ENCODE measurements at places on chromosomes 5 and 9. TPM values are rescaled to one million over a fixed set of nuclear protein-coding genes. Genes with fewer than 3 reads are reported as not detected.

WNT8A gene
- total RNA-seq, result not detected

DNA sequence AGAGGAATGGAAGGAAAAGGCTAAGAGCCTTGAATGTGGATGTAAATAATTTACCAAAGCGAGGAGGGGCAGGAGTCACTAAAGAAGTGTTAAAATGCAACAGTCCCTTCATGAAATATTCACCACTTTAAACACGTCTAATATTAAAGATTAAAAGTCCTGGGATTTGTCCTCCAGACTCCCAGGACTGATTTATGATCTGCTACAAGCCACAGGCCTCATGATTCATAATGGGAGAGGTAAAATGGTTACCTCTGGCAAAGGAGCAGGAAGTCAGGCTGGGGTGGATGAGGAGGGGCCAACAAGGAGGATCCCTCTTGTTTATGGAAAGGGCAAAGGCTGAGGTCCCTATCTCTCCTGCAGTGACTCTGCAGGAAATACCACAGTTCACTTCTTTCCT lies 292.4 kb downstream of the TRIM32 start:
- no peak for DNase-seq

DNA sequence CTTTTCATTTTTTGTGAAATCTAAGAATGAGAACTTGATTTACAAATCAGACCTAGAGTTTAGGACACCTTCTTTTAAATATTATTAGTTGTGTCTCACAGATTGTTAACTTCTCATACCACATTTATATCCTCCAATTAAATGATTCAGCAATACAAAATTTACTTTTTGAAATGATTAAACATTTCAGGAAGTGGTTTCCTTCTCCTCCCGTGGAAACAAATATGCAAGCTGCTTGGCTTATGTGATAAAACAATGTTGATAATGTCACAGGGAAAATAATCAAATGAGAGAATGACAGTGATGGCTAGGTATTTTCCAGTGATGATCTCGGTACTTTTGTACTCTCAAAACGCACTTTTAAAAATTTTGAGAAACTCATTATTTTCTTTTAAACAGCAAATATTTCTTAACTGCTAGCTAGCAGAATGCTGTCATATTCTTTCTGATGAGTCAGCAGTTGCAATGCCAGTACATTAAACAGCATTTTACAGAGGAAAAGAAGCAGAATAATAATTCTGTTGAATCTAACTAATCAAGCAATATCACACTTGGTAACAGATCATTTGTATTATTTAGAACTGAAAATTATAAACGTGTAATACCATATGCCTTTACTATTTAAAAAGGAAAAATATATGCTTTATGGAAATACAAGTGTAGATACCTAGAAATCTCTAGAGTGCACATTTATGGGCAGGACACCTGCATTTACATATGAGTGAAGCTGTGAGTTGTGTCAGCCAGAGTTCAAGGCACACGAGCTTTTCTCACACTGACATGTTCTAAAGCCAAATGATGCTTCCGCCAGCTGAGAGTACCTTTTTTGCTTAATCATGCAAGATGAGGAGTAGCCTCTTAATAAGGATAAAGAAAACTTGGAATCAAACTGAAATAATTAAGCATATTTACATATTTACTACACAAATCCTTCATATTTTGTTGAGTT lies 53.6 kb upstream of the CDH18 start:
- DNase-seq, result no peak

GNA14 gene
- total RNA-seq, result 4.8 TPM

DNA sequence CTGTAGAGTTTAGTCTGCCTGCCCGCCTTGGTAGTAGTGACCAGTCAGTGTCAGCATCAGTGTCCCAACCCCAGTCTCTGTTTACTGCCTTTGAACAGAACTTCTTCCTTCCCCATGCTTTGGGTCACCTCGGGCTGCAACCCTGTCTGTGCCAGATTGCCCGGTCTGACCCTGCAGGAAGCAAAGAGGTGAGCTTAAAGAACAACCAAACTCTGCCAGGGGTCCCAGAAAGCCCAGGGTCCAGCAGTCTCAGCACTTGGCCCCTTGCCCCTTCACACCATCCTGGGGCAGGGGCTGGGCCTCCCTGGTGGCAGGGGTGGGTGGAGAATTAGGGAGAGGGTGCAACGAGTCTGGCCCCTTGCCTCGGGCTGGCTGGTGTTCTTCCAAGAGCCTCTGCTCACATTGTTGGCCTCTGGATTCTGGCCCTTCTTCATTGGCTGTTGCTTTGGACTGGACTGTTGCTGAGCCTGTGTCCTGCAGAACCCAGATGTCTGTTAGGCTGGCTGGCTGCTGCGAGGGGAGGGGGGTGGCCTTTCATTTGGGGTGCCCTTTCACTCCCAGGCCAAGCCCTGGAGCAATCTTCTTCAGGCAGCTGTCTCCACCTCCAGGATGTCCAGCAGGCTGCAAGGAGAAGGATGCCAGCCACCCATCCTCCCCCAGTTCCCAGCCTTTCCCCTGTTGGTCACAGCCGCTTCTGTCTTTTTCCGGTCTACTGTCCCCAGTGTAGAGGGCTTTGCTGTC lies 51.2 kb downstream of the SAR1B start:
- DNase-seq, result peak; percentile 85

CTSV gene
- total RNA-seq, result 0.22 TPM

DNA sequence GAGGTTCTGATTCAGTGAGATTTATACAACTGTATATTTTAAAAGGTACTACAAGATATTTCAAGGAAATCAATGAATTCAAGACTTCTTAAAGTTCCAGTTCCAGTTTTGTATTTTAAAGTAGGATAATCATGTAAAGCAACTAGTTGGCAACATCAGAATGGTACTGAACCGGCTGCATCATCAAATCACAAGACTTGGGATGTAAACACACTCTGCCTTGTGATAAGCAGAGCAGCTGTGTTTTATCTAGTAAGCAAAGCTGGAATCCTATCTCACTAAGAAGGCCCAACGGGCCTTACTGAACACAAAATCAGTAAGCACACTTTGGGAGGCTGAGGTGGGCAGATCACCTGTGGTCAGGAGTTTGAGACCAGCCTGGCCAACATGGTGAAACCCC lies 327.2 kb upstream of the NREP start:
- no peak for DNase-seq

DNA sequence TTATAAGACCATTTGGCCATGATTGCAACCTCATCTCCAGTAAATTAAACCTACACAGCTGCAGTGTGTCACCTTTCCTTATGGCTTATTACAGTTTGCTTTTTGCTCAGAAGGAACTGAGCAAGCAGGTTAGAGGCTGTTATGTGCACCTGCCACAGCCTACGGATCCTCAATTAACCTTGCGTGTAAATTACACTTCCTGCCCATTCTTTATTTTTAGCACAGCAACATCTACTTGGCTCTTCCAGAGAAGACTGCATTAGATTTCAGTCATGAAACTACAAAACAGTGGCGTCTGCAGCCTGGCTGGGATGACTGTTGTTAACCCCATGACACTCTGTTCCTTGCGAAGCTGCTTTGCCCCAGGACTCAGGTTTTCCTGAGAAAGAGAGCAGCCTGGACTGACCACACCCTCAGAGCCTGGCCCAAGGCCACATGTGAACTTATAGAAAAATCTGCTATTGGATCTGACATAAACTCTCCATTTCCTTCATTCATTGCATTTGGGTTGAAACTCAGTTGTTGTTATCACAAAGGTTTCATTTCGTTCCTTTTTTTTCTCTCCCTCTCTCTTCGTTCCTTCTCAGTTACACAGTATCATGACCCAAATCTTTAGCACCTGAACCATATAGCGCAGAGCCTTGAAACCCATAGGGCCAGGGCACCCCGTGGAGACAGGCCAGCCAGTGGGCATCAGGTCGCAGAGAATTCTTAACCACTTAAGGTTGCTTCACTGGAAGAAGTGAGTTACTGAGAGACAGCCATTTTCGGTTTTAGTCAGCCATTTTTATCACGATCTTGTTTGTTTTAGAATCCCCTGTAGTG lies 138.6 kb downstream of the PALM2AKAP2 start:
- no peak for DNase-seq

DNA sequence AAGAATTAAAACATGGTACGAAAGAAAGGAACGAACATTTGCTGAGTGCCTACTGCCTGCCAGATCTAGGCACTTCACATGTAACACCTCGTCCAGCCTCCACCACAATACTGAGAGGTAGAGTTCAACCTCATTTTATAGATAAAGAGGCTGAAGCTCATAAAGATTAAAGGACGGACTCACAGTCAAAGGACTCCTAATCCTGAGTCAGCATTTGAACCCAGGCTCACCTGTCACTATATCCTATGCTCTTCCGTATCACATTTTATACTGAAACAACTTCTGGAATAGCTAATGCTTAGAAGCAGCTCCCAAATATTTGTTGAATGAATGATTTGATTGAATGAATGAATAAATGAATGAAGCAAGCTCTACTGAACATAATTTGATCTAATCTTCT lies 22.5 kb downstream of the PDCD1LG2 start:
- no peak for DNase-seq

All from mesenteric fat pad (tissue), 1 donor.